Activated naive CD4-positive, alpha-beta T cell treated with anti-CD3 and anti-CD28 coated beads for 36 hours (primary cell): ENCODE measurements at places on chromosomes 3 and 15. TPM values are rescaled to one million over a fixed set of nuclear protein-coding genes. Genes with fewer than 3 reads are reported as not detected.

Gene TMEM266
- not detected for total RNA-seq

Gene KIF7
- 1.1 TPM for total RNA-seq

DNA sequence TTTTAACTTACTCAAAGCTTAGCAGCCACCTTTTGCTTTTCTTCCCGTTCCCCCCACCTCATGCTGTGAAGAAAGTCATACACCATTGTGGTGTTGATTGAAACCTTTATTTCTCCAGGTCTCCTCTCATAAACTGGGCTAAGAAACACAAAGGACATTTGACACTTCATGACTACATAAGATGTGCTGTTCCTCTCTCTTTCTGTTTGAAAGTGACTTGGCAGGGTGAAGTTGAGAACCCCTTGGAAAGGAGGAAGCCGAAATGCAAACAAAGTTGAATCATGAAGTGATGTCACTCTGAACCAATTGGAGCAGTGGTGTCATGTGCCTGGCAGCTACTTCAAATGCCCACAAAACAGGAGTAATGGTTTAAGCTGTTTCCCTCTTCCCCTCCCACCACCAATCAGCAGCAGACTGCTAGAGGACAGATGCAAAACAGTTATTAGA, 174.7 kb downstream of the IGF1R start:
- peak overlapping the region; percentile 13 for H3K27ac ChIP-seq
- peaks cover 63% of the 10 kb centered on the region for H3K36me3 ChIP-seq
- H3K4me1 ChIP-seq, result peaks cover 5% of the 10 kb centered on the region
- peak; percentile 7 for DNase-seq
- no peaks in the 10 kb centered on the region for H3K27me3 ChIP-seq

DNA sequence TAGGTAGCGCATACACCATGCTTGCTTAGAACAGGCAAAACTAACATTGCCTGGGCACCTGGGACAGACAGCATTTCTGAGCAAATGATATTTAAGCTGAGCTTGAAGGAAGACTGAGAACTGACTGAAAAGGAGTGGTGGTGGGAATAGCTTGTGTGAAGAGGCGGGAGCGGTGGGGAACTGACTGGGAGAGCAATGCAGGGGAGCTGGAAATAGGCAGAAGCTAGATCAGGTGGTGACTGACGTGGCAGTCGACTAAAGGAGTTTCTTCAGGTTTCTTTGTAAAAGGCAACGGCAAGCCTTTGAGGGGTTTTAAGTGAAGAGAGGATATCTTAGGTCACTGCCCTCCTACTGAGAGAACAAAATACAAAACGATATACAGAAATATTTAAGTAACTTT, 61.8 kb downstream of the NEO1 start:
- no peaks in the 10 kb centered on the region for H3K27me3 ChIP-seq
- H3K36me3 ChIP-seq, result no peaks in the 10 kb centered on the region
- DNase-seq, result no peak
- H3K27ac ChIP-seq, result no peak overlapping the region
- no peak overlapping the region for H3K4me3 ChIP-seq
- no peaks in the 10 kb centered on the region for H3K4me1 ChIP-seq

Gene ARRDC4
- 0.17 TPM for total RNA-seq

- DNase-seq, result no peak
- no peak overlapping the region for H3K4me3 ChIP-seq
- no peak overlapping the region for H3K27ac ChIP-seq
- no peaks in the 10 kb centered on the region for H3K36me3 ChIP-seq
- H3K27me3 ChIP-seq, result peaks cover 42% of the 10 kb centered on the region
Measured at GRCh38 chr3:159765860-159766294, 222.8 kb upstream of the IL12A start.
